ENCODE measurements at places on chromosomes 1 and 21.

DNA sequence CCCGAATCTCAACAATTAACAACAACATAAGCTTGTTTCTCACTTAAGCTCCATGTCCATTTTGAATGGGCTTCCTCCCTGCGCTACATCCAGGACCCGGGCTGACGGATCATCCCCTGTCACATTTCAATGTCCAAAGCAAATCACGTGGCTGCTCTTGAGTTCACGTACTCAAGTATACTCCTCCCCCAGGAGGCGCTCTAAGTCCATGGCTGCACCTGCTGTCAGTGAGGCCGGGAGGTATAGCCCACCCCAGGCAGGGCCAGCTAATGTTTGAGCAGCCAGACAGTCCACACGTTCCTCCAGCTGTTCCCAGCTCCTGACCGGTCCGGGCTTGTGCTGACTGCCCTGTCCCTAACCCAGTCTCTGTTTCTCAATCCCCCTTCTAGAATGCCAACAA is 220.8 kb downstream of the SLC35F3 start:
- peak; percentile 59 for DNase-seq

DNA sequence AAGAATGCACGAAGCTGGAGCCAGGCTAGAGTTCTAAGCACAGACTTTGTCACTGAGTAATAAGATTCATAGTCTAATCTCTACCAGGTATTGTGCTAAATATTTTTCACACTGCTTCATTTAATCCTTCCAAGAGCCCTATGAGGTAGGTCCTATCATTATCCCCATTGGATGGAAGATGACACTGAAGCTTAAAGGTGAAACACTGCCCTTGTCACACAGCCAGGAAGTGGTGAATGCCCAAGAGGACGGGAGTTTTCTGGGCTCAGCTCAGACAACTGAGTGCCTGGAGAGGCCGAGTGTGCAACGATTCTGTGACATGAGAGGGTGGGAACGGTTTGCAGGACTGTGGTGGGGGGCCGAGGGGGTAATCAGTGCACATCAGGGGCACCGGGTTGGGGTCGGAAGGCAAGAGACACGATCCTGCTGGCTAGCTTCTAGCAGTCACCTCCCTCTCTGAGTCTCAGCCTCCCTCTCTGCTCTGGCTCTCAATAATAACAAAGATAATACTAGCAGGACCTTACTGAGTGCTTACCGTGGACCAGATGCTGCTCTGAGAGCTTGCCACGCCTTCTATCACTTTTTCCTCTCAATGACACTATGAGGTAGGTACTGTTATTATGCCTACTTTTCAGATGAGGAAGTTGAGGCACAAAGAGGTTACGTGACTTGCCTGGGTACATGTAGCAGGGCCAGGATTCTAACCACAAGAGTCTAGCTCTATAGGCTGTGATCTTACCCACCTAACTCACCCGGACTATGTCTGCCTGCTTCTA is 12.4 kb downstream of the KCNQ4 start:
- DNase-seq, result no peak

- DNase-seq, result no peak
These were observed 50.7 kb downstream of the MAB21L3 start for GRCh38 chr1:116161877-116162390.

GRCh38 chr1:29689372-29690030 is 453.2 kb downstream of the PTPRU start:
- no peak for DNase-seq

GRCh38 chr1:180235077-180235501 is 5.0 kb downstream of the LHX4 start:
- DNase-seq, result no peak

DNA sequence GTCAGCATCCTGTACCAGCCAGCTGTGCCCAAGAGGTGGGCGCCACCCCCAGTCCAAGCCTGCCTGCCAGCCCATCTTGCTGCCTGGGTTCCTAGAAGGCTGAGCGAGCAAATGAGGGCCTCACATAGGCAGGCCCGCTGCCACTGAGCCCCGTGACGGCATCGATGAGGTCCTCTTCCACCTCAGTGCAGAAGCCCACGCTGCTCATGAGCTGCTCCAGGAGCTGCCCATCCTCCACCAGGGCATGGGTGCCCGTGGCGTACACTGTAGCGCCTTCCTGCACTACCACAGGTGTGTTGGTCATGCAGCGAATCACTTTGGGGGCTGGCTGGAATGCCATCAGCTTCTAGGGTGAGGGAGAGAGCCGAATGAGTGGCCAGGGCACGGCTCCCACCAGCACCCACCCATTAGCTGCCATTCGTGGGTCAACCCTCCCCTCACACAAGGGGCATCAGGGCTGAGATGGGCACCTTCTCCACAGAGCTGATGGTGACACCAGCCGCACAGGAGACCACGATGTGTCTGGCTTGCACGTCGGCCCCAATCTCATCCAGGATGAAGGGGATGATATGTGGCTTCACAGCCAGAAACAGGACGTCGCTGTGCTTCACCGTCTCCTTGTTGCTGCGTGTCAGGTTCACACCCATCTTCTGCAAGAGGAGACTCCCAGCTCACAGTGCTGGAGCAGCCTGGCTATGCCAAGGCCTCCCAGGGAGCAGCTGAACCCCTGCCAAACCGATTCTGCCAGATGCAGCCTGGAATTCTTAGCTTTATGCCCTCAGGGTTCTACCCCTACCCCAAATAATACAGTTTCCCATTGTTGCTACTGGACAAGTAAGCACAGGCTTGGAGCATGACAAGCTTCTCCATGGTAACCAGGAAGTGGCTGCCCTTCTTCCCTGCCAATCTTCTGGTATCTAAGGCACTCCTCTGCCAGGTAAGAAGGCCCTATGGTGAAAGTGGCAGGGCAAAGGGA is 2.0 kb downstream of the PYCR2 start:
- no peak for DNase-seq

DNA sequence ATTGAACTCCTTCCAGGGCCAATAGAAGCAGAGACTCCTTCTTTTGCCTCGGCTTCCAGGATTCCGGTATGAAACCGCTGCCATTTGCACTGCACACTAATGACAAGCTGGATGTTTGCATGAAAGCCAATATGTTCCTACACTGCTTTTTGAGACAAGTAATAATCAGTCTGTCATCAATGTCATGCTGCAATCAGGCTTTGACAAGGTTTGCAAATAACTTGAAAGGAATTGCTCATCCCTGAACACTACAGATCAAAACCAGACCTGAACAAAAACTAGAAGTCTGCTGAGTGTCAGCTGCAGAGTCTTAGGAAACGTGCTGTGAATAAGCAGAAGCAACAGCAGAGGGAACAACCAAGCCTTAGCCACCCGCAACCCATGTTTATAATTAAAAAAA is 720.7 kb upstream of the CXADR start:
- DNase-seq, result no peak

DNA sequence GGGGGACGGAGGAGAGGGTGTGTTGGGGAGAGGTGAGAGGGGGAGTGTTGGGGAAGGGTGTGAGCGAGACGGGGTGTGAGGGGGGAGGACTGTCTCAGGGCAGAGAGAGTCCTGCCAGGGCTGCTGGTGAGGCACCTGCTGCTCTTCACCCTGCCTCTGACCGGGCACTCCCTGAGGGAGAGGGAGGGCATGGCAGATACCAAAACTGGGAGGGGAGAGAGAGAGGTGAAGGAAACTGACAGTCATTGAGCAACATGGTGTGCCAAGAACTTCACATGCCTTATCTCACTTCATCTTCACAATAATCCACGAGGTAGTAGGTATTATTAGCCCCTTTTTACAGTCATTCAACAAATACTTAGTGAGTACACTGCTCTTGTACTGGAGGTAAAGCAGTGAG is 61.3 kb upstream of the ARTN start:
- peak; percentile 56 for DNase-seq

DNA sequence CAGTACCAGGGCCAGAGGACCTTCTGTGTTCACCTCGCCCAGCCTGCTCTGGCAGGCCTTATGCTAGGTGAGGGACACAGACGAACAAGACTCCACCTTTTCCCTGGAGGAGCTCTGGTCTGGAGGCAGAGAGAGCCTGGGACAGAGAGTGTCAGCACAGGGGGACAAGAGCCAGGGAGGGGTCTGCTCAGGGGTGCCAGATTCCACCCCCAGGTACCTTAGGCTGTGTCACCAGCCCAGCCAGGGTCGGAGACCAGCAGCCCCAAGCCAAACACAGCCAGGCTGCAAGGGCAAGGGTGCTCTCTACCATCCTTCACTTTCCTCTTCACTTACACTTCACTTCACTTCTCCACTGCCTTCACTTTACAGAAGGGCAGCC is 4.3 kb upstream of the LRP8 start:
- no peak for DNase-seq

DNA sequence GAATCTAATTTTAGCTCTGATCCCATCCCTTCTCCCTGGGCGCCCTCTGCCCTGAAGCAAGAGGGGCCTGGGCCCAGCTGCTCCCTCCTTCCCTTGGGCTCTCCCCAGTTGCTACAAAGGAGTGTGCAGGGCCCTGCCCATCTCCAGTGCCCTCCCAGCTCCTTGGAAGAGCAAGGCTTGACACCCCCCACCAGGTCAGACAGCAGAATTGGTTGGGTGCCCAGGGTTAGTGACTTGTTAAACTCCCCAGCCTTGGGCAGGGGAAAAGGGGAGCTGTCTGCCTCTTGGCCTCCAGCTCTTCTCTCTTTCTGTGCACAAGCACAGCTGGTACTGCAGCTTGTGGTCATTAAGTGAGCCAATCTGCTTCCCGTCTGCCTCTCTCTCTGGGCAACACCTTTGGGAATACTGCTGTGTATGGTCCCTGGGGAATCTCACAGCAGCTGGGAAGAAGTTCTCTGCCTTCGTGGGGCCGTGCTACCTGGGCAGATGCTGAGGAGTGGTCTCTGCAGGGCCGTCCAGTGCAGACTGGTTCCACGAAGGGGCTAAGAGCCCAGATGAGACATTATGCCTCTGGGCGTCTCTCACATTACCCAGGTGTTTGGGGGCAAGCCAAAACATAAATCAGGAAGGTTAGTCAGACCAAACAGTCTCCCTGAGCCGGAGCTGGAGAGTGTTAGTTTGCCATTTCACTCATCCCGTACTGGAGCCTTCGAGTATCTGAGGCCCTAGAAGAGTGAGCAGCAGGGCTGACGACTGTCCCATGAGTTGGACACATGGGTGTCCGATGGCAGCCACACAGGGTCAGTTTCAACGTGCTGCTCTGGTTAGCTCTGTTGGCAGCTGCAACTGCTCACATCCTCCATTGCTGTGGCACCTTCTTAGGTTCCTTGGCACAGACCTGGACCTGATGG is 37.3 kb downstream of the TMEM53 start:
- no peak for DNase-seq
